ENCODE measurements at places on chromosomes 13 and 19.

DNA sequence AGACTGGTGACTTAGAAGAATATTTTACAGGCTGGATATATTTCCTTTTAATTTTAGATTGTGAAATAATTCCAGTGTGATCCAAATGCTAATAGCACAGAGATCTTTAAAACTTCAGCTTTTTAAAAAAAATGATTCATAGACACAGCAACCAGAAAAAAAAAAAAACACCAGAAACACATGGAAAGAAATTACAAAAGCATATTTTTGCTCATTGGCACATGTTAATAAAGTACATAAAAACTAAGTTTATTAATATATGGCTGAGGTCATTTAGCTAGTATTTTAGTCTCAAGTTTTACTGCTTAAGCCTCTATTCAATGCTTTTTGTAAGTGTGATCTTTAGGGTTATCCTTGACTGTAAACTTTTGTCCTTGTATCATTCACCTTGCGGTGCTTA is 577 bp downstream of the MYO16 start:
- DNase-seq, result no peak

DNA sequence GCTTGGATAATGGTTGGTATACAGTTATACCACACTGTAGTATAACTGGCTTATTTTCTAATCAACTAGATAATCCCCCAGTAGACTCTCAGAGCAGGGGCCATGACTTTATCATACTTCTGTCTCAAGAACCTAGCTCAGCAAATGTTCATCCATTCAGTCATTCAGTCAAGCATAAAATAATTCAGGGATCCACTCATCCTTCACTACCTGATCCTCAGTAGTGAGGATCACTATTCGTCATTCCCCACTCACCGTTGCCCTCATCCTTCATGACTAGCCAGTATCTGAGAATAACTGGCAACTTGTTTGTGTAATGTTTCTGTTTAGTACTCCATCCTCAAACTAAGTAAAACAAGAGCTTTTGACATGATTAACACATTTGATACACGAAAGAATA is 77.6 kb downstream of the TSC22D1 start:
- DNase-seq, result no peak

- no peak for DNase-seq
Observed at GRCh38 chr19:48687776-48688175, 8.0 kb upstream of the FUT2 start.

GRCh38 chr19:18419195-18419698 is at the start of gene SSBP4:
SSBP4 (plus strand) TSS chr19:18419398; CDS start chr19:18419649, 251 bp downstream.
- peak; percentile 81 for DNase-seq

DNA sequence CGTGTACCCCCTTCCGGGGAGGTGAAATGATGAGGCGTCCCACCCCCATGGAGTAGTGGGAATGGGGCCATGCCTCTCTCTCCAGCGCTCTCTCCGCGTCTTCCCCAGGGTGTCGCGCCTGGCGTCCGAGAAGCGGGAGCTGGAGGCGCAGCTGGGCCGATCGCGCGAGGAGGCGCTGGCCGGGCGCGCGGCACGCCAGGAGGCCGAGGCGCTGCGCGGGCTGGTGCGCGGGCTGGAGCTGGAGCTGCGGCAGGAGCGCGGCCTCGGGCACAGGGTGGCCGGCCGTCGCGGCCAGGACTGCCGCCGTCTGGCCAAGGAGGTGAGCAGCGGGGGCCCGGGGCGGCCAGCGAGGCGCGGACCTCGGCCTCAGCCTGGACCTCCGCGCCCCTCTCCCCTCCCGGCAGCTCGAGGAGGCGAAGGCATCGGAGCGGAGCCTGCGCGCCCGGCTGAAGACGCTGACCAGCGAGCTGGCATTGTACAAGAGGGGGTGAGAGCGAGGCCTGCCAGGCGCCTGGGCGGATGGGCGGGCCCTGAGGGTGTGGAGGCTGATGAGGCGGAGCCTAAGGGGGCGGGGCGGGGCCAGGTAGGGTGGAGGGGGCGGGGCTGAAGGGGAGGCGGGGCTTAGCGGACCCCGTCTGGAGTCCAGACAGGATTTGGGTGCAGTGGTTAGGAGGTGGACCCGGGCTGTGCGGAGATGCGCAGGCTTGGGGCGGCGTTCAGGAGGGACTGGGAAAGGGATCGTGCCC is 7.7 kb downstream of the PGLYRP1 start:
- peak; percentile 45 for DNase-seq

GRCh38 chr19:30074741-30075715 is 133.0 kb downstream of the URI1 start:
- no peak for DNase-seq

- no peak for DNase-seq
Observed at GRCh38 chr13:19766591-19766990, 16.2 kb downstream of the PSPC1 start.

- DNase-seq, result no peak
Observed at GRCh38 chr13:52878831-52879230, 30.4 kb upstream of the PCDH8 start.

DNA sequence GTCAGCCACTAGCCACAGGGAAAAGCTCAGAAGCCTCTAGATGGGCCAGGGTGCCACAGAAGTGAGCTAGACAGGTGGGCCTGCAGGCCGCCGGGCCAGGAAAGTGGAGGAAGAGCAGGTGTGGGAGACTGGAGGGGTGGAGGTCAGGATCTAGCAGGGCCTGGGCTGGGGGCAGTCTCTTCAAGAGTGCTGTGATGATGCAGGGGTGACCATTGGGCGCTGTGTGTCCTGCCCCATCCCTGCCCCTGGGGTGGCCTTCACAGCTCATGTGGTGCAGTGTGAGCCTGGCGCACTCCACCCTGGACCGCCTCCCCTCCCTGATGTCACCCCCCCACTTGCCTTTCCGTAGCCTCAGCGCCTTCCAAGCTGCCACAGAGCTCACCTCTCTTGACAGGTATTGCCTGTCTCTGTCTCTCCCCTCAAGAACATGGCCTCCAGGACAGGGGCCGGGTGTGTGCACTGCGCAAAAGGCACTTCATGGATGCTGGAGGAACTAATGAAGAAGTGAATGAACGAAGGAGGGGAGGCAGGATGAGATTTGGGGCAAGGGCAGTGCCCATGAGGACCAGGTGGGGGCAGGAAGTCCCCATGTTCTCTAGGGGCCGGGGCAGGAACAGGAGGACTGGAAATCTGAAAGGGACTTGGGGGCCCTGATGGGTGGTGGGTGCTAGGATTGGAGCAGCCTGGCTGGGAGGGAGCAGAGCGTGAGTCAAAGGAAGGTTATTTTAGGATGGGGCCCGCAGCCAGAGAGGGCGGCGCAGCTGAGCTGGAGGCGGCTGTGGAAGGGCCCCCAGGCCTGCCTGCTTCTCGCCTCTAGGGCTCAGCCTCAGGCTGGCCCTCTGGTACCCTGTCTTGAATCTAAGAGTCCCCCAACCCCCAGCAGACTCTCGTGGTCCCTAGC is 6.6 kb downstream of the SSBP4 start:
- DNase-seq, result peak; percentile 78

DNA sequence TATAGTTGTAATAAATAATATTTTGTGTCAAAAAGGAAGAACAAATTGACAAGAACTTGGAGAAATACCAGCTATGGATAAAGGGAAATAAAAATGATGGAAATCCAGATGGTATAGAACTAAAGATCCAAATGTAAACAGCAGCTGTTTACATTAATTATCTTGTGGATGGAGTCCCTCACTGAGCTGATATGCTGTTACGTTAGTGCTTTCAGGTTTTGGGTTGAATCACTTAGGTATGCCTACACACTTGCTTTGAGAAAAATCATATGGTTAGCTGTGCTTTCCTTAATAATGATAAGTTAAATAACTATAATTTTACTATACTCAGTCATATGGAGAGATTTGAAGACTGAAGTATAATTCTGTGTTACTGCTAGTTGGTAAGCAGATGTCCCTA is 27.7 kb downstream of the WASF3 start:
- no peak for DNase-seq

DNA sequence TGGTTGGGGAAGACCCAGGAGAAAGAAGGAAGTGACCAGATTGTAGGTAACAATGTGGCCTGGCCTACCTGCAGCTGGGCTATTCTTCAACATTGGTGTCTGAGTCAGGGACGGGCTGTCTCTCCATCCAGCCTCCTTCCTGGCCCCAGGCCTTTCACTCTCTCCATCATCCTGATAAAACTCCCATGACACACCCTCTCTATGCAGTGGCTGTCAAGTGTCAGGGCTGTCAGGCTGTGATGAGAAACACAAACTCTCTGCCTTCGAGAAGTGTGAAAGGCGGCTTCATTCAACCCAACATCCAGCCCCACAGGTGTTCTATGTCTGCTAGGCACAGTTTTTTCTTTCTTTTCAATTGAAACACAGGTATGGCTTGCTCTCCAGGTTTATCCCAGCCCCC is 153.3 kb upstream of the VSTM2B start:
- DNase-seq, result no peak

DNA sequence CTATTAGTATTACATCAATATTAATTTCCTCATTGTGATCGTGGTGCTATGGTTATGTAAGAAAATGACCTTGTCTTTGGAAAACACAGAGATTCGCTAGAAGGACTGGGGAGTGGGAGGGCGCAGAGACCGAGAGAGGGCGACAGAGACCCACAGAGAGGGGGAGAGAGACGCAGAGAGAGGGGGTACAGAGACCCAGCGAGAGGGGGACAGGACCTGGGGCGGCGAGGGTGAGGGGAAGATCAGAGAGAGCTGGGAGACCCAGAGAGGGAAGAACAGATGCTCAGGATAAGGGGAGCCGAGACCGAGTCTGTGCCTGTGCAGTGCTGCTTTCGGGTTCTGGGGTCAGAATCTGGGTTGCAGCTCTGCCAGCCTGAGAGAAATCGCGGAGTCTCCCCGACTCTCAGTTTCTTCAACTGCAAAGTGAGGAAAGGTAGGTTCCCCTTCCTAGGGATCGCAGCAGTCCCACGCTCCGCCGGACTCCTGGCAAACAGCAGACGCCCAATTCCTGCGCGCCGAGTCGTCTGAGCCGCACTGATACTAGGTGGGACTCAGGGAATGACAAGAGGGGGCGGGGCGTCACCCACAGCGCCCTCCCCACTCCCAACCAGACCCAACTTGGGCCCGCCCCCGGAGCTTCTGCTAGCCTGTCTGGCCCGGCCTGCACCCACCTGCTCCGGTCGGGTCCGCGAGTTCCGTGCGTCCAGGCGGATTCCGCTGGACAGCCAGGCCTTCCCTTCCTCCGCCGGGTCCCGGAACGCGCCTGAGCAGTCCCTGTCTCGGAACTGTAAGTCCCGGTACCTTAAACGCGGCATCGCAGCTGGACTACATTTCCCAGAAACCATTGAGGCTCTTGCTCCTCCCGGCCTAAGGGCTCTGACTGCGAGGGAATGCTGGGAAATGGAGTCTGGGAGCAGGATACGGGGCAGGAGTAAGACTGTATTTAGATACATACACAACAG is 15.3 kb downstream of the IZUMO2 start:
- DNase-seq, result peak; percentile 92

DNA sequence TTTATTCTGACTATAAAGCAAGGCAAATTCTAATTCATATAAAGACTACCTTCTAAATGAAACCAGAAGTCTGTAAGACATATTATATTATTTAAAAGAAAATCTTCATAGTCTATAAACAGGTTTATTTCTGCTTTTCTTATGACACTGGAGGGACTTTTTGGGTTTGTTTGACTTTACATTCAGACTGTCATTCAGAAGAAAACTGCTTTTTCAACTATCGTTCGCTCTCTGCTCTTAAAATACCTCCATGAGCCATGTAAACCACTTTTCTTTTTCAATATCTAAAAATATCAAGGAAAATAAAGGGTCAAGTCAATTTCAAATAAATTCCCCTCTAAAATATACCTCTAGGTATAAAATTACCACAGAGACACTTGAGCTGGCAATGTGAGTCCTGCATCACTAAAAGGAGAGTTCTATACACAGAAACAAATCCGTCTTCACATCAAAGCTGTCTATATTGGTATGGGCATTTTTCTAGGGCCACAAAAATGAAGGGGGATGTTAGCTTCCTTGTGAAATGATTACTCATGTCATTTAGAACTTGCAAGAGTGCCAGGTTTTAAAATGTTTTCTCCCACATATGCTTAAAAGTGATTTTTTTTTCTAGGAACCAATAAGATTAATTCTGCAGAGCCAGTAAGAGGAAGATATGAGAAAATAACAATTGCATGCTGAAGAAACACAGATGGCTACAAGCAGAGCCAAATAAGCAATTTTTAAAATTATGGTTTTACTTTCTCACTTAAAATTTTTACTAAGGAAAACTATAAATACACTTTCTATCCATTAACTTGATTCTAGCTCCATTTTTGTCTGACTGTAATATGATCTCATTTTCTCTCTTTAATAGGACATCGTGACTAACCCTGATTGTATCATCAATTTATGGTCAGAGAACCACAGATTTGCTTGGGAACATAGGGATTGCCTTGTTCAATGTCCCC is 181.8 kb downstream of the TBC1D4 start:
- no peak for DNase-seq

- DNase-seq, result no peak
Observed at GRCh38 chr13:80274643-80275042, 66.3 kb downstream of the SPRY2 start.

DNA sequence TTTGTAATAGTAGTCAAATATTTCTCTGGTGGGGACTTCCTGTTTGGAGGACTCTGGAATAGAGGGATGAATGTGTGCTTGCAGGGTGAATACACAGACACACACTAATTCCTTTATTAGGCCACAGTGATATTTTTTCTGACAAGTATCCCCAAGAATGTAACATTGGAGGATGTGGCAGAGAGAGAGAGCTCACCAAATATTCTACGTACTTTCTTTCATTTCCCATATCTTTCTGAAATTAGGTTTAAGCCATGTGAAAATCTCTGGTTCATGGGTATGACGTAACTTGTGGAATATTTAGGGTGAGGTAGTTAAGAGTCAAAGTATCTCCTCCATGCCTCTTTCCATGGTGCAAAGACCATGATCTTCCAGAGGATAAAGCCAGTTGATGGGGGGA is 463.4 kb downstream of the DIAPH3 start:
- DNase-seq, result no peak

DNA sequence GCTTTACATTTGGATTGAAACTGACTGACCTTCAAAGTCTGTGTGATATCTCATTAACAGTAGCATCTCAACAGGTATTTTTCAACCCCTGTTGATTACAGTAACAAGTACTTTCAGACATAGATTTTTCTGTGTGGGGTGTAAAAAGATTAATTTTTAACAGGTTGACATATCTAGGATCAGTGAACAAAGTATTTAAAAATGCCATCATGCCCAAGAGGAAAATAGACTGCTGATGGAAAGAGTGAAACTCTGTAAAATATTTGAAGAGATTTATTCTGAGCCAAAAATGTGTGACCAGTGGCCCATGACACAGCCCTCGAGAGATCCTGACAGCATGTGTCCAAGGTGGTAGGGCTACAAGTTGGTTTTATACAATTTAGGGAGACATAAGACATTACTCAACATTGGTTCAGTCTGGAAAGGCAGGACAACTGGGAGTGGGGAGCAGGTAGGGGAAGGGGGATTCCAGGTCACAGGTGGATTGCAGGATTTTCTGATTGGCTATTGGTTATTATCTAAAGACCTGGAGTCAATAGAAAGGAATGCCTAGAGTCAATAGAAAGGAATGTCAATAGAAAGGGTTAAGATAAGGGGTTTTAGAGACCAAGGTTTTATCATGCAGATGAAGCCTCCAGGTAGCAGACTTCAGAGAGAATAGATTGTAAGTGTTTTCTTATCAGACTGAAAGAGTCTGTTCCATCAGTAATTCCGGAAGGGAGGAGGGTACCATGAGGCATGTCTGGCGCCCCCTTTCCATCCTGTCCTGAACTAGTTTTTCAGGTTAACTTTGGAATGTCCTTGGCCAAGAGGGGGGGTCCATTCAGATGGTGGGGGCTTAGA is 29.1 kb downstream of the TNFRSF19 start:
- DNase-seq, result no peak

Measured in left ventricle myocardium inferior (tissue), 1 donor.